Lower lobe of right lung (tissue), 2 donors: ENCODE measurements at places on chromosomes 3 and 15.

DNA sequence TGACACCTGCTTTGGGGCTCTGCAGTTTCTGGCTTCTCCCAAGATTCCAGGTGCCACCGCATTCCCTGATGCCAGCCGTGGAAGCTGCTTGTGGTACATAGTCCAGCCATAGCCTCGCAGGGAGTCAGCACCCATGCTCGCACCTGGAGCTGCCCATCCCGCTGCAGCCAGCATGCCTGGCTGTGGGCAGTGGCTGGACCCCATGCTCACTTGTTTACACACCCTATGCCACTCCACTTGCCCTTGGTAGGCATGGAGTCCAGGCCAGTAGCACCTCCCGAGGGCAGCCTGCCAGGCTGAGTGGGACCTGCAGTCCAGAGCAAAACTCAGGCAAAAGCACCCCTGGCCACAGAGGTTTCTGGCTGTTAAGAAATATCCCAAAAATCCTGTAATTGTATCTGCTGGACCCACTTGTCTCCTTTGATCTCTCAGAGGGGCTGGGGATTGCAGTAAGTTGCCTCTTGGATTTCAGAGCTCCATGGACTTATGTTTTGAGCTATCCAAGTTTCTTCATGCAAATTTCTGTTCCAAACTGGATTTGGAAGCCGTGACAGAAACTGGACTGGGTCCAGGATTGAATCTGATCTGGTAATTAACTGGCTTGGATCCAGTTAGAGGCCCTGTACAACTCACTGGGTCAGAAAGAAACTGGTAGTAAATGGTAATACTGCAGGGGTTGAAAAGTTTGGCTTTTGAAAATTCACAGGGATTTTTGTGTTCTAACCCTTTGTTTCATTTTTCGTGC is 149.3 kb downstream of the FMN1 start:
- DNase-seq: no peak

GRCh38 chr3:178054471-178054870 is 481.8 kb upstream of the KCNMB2 start:
- no peak for DNase-seq

DNA sequence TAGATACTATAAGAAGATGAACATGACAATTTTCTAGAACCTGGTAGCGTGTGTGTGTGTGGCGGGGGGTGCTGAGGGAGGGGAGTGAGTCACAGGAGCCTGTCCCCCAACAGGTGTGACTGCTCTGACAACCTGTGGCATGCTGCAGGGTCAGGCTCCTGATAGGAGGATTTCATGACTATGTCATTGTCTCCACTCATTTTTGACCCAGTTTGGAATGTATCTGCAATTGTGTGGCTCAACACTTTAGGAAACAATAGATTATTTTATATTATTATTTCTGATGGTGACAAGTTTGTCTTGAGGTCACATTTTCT is 9.3 kb upstream of the VILL start:
- DNase-seq: no peak

DNA sequence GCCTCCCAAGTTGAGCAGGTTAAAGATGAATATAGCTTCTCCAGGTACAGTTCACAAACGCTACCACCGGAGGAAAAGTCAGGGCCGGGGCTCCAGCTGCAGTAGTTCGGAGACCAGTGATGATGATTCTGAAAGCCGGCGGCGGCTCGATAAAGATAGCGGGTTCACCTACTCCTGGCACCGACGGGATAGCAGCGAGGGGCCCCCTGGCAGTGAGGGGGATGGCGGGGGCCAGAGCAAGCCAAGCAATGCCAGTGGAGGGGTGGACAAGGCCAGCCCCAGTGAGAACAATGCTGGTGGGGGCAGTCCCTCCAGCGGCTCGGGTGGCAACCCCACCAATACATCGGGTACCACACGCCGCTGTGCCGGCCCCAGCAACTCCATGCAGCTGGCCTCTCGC is 61.4 kb downstream of the SNRK start:
- DNase-seq: no peak

DNA sequence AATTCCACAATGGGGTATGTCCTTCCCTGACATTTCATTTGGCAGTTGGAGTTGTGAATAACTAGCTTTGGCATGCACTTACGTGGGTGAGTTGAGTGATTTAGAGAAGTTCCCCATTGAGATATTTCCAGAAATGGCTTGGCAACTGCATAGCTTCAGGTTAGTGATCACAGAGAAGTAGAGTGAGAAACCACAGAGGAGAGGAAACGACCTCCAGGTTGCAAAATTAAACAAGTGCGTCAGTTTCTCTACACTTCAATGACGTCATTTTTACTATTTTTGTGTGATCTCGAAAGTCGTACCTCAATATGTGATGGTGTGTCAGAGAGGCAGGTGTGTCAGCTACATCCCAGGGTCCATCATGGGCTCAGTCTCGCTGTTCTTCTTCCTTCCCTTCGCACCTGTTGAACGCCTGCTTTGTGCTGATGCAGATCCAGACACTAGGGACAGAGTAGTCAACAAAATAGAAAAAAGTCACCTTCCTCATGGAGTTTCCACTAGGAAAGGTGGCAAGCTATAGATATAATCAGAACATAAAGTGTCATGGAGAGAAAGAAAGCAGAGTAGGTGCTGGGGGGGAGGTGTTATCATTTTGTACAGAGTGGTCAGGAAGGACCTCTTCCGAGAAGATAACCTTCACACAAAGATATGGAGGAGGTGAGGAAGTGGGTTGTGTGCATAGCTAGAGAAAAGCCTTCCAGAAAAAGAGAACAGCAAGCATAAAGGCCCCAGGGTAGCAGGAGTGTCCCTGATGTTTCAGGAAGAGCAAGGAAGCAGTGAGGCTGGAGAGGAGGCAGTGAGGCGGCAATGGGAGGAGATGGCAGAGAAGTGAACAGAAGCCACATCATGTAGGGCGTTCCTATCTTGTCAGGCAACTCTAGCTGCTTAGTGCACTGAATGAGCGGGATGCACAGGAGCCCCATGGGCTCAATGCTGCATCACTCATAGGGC is 75.6 kb downstream of the MCTP2 start:
- no peak for DNase-seq

- DNase-seq: no peak
These were observed 45.1 kb downstream of the HMCES start for GRCh38 chr3:129323651-129324294.

DNA sequence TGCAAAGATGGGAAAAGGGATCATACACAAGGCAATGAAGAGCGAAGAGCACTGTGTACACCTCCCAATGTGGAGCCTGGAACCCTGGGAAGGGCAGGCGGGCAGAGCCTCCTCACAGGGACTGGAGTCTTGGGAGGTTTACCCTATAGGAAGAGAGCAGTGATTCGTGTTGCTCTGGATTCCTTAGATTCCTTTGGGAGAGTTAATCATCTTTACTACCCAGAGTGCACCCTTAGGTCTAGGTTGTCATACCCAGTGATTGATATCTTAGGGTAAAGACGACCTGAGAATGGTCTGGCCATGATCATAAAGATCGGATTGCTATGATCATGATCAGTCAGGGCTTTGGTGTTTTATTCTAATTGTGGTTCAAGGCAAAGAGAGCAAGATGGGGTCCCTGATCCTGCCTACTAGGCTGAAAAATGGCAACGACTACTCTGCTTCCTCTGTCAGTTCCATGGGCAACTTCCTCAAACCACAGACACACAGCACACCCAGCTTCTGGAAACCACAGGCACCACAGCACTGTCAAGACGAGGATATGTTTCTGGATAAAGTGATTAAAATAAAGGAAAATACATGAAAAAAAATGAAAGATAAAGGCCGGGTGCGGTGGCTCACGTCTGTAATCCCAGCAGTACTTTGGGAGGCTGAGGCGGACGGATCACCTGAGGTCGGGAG is 20.4 kb upstream of the MAP6D1 start:
- no peak for DNase-seq

DNA sequence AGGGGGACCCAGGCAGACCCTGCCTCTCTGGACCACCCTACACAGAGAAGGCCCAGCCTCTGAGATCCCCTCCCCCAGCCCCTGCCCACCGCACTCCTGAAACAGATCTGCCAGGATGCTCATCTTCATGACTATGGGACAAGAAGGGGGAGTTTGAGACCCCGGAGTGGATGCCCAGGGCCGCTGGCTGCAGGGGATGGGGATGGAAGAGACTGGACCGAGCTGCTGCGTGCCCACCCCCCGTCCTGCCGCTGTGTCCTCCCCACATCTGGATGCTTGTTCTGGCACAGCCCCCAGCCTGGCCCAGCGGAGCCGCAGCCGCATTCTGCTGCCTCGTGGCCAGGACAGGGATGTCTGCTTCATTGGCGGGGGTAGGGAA is 30.3 kb upstream of the SEMA3F start:
- DNase-seq: peak; percentile 44

- no peak for DNase-seq
These were observed 14.5 kb downstream of the SRPRB start for GRCh38 chr3:133820129-133820528.

GRCh38 chr3:115885621-115886020 is 262.3 kb downstream of the GAP43 start:
- DNase-seq: no peak

GRCh38 chr3:56747150-56747549 is 54.6 kb downstream of the ARHGEF3 start:
- DNase-seq: no peak

- DNase-seq: no peak
These were observed 40.2 kb upstream of the ADAMTSL3 start for GRCh38 chr15:83613714-83614113.

GRCh38 chr3:79672731-79673130 is 95.1 kb downstream of the ROBO1 start:
- no peak for DNase-seq

GRCh38 chr3:172236771-172237742 is 197.7 kb downstream of the FNDC3B start:
- no peak for DNase-seq

- no peak for DNase-seq
These were observed 1.9 kb upstream of the BCL2L10 start for GRCh38 chr15:52114261-52115055.

DNA sequence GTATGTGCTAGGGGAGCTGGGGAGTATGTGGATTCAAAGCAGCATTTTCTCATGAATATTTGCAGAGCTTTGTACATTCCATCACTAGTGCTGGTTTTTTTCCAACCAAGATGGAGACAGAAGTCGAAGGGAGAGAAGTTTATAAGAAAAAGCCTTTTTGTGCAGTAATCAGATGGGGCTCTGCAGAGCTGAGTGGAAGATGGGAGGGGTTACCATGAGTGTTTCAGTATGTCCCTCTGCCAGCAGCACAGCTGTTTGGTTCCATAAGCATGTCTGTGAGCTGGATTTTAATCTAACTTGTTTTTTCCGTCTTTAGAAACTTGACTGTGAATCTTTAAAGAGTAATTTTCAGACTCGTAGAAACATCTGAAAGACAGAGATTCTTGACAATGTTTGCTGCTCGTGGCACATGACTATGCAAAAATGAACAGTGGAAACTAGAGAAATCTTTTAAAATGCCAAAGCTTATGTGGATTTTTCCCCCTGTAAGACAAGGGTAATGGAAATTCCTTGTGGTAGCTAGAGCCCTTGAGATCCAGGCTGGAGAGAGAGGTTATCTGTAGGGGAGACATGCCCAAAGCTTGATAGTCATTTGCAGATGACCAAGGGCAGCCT is 20.3 kb downstream of the STARD9 start:
- DNase-seq: no peak
